ENCODE measurements at places on chromosomes 16 and 17.

- peak; percentile 38 for DNase-seq
Measured at GRCh38 chr17:4969047-4969550, 1.5 kb upstream of the SPAG7 start.

GRCh38 chr17:74340470-74341023, 14.5 kb downstream of the KIF19 start:
- DNase-seq, result no peak

GRCh38 chr17:27566671-27567562, 64.1 kb upstream of the LGALS9 start:
- DNase-seq, result peak; percentile 50

GRCh38 chr16:53509906-53510703, 7.1 kb upstream of the AKTIP start:
- DNase-seq, result peak; percentile 85

GRCh38 chr16:11329071-11329491, 16.2 kb upstream of the RMI2 start:
- no peak for DNase-seq

GRCh38 chr17:48544349-48545021, 424 bp downstream of the HOXB2 start:
- peak; percentile 87 for DNase-seq

GRCh38 chr16:57502048-57502775, 15.9 kb upstream of the DOK4 start:
- no peak for DNase-seq

DNA sequence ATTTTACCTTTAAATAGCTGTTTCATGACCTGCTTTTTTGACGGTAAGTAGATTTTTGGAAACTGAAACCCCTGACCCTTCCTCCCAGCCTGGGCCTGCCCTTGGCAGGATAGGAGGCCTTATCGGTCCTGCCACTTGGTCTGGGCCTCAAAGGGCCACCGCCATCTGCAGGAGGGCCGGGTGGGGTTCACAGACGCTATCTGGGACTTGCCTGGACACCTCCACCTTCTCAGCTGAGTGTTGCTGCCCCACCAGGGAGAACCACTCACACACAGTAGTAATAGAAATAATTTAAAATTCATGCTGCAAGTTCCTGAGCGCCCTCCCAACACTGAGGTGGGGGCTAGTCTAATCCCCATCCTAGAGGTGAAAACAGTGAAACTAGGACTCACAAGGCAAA, 4.6 kb upstream of the NPRL3 start:
- no peak for DNase-seq

GRCh38 chr17:34406226-34406625, 43.2 kb upstream of the CCL1 start:
- DNase-seq, result no peak
